ENCODE measurements at places on chromosomes 16 and 17.

- DNase-seq: no peak
These were observed 245.0 kb downstream of the CPPED1 start for GRCh38 chr16:12558641-12559040.

- no peak for DNase-seq
These were observed 84.3 kb upstream of the DOC2B start for GRCh38 chr17:265718-266117.

GRCh38 chr17:16415031-16415924, at the start of gene TRPV2:
Gene TRPV2, plus strand, starts transcription at chr17:16415571. Its CDS starts 2,098 bp downstream, at chr17:16417669.
- DNase-seq: peak; percentile 72

DNA sequence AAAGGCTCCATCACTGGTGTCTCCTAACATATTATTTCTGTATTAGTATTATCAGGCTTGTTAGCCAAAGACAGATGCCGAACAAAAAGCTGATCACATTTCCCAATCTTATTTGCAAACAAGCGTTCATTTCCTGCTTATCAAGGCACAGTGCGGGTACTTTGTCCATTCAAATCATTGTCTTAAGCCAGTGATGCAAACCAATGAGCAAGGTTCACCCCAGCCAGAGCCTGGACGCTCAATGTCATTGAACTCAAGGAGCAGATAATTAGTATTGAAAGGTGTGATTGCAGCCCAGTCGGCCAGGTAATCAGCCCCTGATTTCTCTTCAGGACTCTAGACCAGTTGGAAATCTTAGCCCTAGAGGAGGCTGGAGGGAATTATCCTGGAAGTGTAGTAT, 20.4 kb upstream of the SOX9 start:
- no peak for DNase-seq

- no peak for DNase-seq
These were observed 218 bp downstream of the TNRC6C start for GRCh38 chr17:77958716-77959125.

- no peak for DNase-seq
These were observed 79.0 kb downstream of the DYNLRB2 start for GRCh38 chr16:80619824-80620223.

GRCh38 chr17:78342449-78343186, 17.3 kb downstream of the SOCS3 start:
- DNase-seq: no peak

DNA sequence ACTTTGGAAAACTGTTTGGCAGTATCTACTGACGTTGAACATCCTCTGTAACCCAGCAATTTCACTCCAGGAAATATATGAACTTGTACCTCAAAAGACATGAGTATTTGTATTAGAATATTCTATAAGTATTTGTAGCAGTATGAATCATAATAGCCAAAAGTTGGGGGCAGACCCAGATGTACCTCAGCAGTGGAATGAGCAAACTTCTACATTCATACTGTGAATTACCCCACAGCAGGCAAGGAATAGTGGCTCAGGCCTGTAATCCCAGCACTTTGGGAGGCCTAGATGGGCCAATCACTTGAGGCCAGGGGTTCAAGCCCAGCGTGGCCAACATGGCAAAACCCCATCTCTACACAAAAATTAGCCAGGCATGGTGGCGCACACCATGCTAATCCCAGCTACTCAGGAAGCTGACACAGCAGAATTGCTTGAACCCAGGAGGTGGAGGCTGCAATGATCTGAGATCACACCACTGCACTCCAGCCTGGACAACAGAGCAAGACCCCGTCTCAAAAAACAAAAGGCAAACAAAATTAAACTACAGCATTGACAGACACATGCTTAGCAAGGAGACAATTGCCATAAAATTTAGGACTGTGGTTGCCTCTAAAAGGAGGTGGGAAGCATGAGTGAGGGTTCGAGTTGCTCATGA, 11.2 kb upstream of the HELZ start:
- no peak for DNase-seq

All from stimulated activated naive CD8-positive, alpha-beta T cell treated with anti-CD3 and anti-CD28 coated beads, Interleukin-15, Interleukin-2, amounts not matched to agents 100 U/mL and 50 U/mL, for 24 hours (primary cell).